D721Med (cell line): ENCODE measurements at places on chromosomes 2 and 18.

- no peak for DNase-seq
Measured at GRCh38 chr18:75455249-75456198, 28.0 kb upstream of the SMIM21 start.

DNA sequence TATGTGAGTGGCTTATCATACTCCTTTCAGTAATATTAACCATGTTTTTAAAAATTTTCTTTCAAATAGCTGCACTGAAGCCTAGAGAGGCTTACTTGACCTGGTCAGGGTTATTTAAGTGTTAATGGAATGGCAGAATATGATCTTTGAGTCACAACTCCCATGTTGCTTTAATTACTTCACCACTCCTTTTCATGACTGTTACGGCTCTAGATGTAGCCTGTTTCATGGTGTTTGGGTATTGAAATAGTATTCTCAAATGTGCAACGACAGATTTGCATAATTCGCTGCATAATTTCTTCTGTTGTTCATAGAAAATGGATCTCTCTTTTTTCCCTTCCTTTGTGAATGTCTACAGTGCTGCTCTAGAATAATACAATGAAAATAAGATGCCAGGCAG is 51.6 kb upstream of the PLA2R1 start:
- no peak for DNase-seq

DNA sequence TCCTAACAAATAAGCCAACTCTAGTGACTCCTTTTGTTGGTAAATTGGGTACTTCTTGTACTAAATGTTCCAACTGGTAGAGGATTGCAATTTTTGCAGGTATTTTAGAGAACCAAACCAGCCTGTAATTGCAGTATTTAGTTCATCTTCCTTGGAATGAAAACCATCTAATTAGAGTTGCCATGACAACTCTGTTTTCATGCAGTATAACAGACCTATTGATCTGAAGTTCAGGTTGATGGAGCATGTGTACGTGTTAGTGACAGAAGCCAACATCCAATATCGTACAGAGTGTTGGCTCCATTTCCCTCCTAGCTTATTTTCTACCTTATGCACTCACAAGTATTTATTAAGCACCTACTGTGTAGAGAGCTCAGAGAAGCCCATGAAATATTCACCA is 176.3 kb upstream of the FOSL2 start:
- no peak for DNase-seq

DNA sequence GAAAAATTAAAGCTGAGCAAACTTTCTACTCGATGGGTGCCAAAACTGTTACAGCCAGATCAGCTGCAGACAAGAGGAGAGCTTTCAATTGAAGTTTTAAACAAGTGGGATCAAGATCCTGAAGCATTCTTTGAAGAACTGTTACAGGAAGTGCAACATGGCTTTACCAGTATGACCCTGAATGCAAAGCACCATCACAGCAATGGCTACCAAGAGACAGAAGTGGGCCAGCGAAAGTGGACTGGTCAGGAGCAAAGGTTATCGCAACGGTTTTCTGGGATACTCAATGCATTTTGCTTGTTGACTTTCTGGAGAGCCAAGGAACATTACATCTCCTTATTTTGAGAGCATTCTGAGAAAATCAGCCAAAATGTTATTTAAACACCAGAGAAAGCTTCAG is 9.1 kb upstream of the SERPINB5 start:
- DNase-seq = no peak

DNA sequence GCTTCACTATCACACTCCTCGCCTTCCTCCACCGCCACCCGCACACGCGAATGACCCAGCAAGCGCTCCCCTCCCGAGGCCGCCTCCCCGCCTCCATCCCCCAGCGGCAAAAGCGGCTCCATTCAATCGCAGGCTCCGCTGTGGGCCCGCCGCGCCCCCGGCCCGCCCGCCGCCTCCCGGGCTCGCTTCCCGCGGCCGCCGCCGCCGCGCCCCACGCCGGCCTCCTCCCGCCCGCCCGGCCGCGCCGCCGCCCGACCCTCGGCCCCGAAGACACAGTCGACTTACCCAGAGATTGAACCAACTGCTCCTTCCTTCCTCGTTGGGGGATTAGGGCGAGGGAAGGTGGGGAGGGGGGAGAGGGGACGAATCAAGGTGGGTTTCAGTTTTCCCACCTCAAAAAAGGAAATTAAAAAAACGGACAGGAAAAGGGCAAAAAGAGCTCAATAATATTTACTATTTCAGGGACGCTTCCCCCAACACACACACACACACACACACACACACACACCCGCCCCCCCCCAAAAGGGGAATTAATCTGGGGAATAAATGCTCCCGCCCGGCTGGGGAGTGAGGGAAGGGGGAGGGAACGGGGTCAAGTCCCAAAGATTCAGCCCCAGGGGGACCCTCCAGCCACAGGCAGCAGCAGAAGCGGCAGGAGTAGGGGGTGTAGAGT is 743 bp downstream of the XPO1 start:
- DNase-seq = no peak

GRCh38 chr2:68715353-68716041 is 19.1 kb upstream of the ARHGAP25 start:
- peak; percentile 30 for DNase-seq

GRCh38 chr18:35941299-35941698 is 31.2 kb upstream of the RMP24 start:
- no peak for DNase-seq

DNA sequence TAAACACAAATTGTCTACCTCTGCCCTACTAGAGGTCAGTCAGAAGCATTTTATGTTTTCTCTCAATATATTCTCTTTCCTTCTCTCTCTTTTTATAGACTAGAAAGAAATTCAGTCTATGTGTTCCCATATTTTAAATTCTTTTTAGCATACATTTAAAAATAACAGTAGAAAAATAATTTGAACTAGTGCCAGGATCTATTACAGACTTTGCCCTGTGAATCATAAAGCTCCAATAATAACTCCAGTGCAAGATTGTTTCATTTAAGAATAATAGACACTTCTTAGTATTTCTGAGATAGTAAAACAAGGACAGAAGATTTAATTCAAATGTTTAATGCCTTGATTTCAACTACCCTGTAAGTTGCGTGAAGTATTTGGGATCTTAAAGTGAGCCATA is 60.1 kb downstream of the ITGB6 start:
- no peak for DNase-seq

DNA sequence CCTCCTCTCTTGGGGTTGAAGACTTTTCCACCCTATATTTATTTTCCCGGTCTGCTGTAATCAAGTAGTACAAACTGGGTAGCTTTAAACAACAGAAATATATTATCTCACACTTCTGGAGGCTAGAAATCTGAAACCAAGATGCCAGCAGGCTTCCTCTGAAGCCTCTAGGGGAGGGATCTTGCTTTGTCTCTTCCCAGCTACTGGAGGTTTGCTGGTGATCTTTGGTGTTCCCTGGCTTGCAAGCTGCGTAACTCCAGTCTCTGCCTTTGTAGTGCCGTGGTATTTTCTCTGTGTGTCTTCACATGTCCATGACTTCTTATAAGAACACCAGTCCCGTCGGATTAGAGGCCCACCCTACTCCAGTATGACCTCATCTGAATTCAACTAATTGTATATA is 44.4 kb downstream of the MYO3B start:
- no peak for DNase-seq

- DNase-seq = no peak
Measured at GRCh38 chr2:8761529-8762164, 75.8 kb downstream of the KIDINS220 start.

DNA sequence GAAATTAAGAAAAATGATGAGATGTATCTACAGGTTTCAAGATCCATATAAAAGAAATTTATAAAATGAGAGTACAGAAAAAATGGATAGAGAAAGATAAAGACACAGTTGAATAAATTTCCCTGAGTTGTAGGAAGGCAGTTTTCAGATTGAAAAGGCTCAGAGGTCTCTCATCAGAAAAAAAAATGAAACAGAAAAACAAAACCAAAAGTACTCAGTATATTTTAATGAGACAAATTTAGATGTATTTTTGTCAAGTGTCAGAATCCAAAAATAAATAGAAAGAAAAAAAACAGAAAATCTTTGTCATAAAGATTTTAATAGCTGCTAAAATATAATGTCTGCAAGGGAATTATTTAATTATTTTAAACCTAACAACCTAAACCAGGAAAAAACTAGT is 520.5 kb downstream of the KCNJ3 start:
- DNase-seq = no peak

- DNase-seq = no peak
Measured at GRCh38 chr2:70931376-70932000, 4.2 kb upstream of the ATP6V1B1 start.

GRCh38 chr2:191165176-191165643 is 14.4 kb upstream of the STAT4 start:
- no peak for DNase-seq

DNA sequence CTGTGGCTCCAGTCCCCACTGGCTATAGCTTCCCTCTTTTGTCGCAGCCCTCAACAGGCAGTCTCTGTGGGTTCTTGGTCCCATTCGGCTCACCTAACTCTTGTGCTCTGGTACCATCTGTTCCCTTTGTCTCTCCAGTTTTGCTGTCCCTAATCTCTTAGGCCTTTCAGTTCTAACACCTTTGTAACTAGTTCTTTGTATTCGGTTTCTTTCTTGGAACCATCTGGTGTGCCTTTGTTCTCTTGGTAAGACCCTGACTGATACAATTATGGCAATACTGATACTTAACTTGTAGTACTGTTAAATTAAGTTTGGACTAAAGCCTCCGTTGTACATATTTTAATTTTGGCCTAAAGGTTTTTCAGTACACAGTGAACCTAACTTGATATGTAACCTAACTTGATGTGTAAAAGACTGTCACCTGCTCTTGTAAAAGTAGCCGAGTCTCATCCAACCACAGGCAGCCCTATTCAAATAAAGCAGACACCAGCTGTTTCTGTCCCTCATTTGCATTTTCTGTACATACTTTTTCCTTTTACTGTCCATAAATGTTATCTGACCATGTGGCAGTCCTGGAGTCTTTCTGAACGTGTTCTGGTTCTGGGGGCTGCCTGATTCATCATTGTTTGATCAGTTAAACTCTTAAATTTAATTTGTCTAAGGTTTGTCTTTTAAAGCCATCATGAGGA is 4.8 kb upstream of the MRPL44 start:
- DNase-seq = no peak

GRCh38 chr2:55133467-55134315 is 83.4 kb upstream of the RTN4 start:
- DNase-seq = no peak

DNA sequence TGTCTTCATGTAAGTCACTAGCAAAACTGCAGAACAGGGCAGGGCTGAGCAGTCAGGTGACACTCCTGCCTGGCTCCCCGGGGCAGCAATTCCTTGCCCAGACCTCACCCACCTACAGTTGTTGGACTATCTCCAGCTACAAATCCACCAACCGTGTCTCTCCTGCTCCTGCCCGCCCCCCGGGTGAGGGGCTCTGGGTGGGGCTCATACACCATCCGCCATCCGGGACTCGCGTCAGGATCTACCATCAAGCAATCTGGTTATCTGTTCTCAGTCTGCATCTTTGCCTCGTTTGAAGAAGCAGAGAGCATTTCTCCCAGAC is 13.5 kb upstream of the GLI2 start:
- DNase-seq = no peak

- no peak for DNase-seq
Measured at GRCh38 chr2:34656632-34657031, 1057.5 kb upstream of the FAM98A start.

DNA sequence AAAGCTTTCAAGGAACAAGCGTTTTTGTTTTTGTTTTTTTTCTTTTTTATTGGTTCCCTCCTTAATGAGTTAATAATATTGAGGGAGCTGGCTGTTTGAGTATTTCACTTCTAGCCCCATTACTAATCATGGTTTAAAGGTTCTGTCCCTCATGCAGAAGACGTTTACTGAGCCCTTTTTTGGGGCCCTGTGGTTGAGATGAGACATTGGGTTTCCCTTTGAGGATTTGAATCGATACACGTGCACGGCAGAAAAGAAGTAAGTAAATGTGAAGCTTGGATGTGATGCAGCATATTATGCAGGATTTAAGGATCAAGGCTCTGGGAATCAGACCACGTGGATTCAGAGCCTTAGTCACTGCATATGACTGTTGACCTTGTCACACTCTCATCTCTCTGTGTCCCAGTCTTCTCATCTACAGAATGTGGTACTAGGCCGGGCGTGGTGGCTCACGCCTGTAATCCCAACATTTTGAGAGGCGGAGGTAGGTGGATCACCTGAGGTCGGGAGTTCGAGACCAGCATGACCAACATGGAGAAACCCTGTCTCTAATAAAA is 1.0 kb upstream of the CHST10 start:
- no peak for DNase-seq
